CD8-positive, alpha-beta memory T cell (primary cell): ENCODE measurements at places on chromosomes 2 and 18. TPM values are rescaled to one million over a fixed set of nuclear protein-coding genes. Genes with fewer than 3 reads are reported as not detected.

DNA sequence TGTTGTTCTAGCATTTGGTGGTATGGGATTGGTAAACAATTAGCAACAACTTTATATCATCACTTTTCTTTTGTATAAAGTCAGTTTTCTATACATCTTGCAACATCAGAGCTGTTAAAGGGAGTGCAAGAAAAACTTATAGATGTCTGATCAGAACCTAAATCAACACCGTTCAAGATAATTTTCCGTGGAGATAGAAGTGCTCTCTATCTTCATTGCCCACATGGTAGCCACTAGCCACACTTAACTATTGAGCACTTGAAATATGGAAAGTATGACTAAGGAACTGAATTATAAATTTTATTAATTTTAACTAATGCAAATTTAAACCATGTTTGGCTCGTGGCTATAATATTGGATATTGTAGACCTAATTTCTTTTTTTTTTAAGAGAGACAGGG, 5.2 kb downstream of the TTC27 start:
- DNase-seq: no peak

DNA sequence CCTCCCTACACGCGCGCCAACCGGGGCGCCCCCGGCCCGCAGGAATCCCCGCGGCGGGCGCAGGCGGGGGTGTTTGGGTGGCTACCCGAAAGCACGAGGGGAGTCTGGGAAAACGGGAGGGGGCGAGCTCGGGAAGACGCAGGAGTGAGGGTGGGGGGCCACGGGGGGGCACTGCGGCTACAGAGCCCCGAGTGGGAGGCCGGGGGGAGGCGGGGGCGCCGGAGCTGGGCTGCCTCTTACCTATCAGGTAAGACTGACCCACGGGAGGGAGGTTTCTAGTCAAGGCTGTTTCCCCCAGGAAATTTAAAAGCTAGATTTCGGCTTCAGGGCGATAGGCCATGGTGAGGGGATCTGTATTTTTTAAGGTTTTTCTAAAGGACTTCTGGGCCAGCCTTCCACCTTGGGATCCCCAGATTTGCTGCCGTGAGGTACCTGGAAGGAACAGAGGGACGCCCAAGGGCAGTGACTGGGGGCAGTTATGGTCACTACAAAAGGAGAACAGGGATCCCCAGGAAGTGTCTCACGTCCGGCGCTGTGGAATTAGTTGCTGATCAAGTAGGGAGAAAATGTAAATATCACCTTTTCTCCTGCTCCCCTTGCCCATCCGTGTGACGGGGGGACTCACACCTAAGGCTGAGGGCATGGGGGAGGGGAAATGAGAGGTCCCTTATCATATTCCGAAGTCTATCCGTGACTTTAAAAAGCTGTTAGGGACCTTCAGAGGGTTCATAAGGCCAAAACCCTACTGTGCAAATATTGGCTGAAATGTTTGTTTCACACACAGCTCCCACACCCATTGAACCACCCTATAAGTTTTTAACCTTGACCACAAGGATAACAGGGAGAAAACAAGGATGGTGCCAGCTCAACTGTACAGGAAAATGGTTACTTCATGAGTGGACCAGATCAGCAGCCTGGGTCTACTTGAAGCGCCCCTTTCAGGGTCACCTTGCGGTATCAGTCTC, 638 bp upstream of the IRS1 start:
- DNase-seq: no peak

GRCh38 chr2:43223521-43224001, 2.8 kb downstream of the ZFP36L2 start:
- peak; percentile 26 for DNase-seq

DNA sequence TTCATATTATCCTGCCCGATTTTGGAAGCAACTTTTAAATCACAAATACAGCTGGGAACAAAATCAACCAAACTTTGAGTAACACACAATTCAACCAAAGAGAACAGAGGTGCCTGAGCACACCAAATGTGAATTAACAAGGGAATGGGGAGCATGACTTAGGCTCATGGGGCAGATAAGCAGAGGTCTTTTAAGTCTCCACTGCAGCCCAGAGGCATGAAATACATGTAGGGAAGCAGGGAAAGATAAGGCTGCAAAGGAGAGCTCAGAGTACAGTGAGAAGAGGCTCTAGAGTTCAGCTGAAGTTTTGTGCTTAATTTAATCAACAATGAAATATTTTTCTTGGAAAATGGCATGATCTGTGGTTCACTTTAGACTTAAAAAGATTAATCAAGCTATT, 49.0 kb downstream of the CYTIP start:
- no peak for DNase-seq

DNA sequence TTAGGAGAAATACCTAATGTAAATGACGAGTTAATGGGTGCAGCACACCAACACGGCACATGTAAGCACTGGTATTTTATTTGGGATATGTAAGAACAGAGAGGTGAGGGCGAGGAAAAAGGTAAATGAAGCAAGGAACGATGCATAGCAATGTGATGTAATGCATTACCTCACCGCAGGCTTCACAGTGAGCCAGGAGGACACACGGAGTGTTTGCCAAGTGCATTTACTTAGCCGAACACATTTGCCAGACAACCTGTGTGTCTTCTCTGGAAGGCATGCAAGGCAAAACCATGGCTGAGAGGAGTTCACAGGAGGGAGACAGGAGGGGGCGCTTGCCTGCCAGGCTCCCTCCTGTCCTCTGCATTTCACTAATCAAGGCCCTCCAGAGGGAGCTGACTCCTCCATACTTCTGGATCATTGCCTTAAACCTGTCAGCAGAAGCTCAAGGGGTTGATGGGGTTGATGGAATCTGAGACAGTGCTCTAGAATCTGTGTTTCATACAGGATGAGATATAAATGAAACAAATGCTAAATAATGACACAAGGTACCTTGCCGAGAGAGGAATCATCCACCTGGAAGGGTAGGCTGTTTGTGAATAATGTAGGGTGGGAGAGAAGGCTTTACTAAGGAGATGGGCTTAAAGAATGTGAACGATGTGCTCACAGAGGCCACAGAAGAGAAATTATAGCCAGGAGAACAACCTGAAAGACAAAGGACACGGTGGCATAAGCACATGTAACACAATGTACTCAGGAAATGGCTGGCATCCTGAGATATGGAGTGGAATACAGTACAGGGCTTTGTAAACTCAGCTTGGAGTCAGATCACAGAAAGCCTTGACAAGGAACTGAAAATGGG, 9.1 kb upstream of the TPRKB start:
- no peak for DNase-seq

- DNase-seq: no peak
Measured at GRCh38 chr2:83017366-83018090, 1441.6 kb downstream of the SUCLG1 start.

- DNase-seq: no peak
Measured at GRCh38 chr2:85132397-85132796, 795 bp upstream of the TCF7L1 start.

DNA sequence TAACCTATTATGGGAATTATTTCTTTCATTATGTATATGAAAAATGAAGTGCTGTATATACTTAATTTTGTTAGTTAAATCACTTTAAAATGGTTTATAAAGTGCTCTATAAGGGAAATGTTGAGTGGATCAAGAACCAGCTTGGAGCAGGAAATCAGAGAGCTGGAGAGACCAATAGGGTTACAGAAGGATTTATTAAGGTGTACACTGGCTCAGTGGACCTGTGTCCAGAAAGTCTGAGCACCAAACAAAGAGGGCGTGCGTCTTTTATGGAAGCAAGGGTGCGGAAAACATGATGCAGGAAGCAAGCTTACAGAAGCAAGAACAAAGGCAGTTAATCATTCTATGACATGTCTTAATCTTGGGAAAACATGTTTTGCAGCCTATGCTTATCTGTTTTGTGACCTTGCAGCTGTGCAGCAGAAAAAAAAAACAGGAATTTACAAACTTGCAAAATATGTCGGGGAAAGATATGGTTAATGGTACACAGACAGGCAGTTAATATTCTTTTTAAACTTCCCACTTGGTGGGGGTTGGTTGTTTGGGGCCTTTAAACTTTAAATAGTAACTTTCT, 65.2 kb upstream of the SLC35G4 start:
- DNase-seq: no peak

DNA sequence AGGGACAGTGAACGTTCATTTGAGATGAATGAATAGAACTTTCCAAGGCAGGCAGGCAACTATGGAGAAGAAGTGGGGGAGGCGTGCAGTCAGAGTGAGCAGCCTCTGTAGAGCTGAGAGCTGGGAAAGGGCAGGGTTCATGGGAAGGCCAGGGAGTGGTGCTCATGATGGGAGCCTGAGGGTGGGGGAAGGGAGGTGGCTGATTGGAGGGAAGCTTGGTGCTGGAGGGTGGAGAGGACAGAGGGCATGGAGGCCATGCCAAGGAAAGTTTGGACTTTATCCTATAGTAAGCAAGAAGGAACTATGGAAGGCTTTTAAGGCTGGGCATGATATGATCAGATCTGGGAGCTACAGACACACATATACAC, 47.6 kb upstream of the LGALSL start:
- DNase-seq: no peak

DNA sequence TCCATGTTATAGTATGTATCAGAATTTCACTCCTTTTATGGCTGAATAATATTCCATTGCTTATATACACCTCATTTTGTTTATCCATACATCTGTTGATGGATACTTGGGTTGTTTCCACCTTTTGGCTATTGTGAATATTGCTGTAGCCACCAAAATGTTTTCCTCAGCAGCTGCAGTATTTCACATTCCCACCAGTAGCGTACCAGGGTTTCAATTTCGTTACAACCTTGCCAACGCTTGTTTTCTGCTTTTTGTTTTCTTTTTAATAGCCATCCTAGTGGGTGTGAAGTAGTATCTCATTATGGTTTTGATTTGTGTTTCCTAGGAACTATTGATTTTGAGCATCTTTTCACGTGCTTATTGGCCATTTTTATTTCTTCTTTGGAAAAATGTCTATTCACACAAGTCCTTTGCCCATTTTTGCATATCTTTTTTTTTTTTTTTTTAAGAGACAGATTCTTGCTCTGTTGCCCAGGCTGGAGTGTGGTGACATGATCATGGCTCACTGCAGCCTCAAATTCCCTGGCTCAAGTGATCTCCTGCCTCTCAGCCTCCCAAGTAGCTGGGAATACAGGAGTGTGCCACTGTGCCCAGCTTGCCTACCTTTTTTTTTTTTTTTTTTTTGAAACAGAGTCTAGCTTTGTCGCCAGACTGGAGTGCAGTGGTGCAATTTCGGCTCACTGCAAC, 14.2 kb downstream of the UBXN2A start:
- DNase-seq: no peak

GRCh38 chr2:203418271-203418670, 90.1 kb downstream of the ABI2 start:
- DNase-seq: no peak

DNA sequence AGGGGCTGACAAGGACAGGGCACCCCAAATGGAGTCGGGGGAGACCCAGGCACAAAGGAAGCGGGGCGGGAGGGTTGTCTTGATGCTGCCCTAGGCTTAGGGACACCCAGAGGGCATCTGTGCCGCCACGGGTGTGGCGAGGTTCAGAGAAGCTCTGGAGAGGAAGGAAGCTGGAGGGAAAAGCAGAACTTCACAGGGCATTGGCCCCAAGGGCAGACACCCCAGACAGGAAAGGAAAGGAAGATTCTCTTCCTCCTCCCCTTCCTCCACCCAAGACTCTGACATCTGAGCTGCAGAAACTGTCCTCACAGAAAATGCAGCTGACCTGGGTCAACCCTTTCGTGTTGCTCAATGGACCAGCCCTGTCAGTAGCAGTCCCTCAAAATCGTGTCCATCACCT, 25.6 kb downstream of the DNMT3A start:
- DNase-seq: no peak

DNA sequence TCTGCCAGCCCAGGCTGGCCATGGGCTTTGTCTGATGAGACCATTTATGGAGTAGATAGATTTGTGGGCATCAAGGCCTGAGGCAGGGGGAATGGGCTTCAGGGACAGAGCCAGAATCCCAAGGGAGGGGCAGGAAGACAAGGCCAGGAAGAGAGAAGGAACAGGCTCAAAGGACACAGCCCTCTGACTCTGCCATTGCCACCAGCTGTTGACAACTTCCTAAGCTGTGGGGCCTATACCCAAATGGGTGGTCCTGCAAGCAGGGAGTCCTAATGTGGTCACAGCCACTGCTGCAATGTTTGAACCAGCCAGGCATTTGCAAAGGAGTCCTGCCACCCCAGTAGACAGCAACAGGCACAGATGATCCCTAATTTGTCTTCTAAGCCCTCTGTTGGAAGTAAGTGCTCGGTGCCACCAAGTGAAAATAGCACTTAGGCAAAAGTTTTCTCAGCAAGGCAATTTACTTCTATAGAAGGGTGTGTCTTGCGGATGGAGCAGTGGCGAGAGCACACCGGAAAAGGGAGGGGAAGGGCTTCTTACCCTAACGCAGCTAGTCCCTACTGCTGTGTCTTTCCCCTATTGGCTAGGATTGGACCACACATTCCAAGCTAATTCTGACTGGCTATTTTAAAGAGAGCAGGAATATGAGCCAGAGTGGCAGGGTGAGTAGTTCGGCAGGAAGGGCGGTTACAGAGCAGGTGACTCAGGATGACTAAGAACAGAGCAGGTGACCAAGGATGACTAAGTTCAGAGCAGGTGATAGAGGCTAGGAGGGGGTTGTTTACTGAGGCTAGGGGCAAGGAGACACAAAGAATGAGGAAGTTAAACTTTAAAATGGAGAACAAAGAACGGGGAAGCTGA, 47.2 kb downstream of the C1QL2 start:
- no peak for DNase-seq

DNA sequence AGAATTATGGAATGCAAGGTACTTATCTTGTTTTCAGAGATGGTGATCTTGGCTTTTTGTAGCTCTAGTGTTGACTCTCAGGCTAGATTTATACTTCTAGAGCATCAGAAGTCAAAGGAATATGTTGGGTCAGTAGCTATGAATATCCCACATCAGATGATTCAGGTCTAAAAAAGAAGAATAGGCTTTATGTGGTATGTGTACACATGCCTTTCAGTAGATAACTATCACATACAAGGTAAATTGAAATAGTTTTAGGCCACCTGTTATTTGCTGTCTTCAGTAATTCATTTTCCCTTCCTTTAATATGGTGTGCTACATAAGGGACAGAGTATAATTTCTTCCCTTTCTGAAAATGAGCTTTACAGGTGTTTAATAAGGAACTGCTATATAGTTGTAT, 142.4 kb downstream of the AGPS start:
- no peak for DNase-seq

GRCh38 chr2:138475277-138475776, 26.2 kb upstream of the SPOPL start:
- no peak for DNase-seq

GRCh38 chr2:120465989-120466703, 120.2 kb downstream of the INHBB start:
- no peak for DNase-seq

TFCP2L1 gene
- total RNA-seq: 0.11 TPM

LOXHD1 gene
- total RNA-seq: not detected

EGR4 gene
- total RNA-seq: 0.55 TPM

ASAP2 gene
- total RNA-seq: 0.15 TPM

SERPINB11 gene
- not detected for total RNA-seq

SGPP2 gene
- 6.5 TPM for total RNA-seq

NEMP2 gene
- 16.9 TPM for total RNA-seq
